ENCODE measurements at places on chromosomes 5 and 9.

GRCh38 chr5:169062690-169063089 lies 238.2 kb downstream of the SLIT3 start:
- no peak for DNase-seq

DNA sequence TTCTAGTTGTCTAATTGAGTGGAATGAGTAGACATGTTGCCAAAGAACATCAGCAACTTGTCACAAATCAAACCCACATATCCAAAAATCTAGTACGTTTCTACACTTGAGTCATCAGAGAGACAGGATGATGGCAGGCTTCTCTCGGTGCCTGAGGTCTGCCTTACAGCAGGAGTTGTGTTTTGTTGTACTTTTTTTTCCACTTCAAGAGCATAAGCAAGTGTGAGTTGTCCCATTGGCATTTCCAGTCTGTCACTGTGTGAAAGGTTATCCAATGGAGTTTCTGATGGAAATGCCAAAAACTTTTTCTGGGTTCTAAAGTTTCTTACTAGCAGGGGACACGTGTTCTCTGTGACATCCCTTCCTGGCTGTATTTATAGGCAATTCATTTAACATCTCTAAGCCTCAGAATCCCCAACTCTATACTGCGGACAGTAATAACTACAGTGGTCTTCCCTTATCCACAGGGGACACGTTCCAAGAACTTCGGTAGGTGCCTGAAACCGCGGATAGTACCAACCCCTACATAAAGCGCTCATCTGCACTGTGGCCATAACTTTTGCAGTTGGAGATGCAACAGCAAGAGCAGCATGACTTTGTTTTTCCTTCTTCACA lies 246.5 kb downstream of the SYK start:
- DNase-seq = no peak

DNA sequence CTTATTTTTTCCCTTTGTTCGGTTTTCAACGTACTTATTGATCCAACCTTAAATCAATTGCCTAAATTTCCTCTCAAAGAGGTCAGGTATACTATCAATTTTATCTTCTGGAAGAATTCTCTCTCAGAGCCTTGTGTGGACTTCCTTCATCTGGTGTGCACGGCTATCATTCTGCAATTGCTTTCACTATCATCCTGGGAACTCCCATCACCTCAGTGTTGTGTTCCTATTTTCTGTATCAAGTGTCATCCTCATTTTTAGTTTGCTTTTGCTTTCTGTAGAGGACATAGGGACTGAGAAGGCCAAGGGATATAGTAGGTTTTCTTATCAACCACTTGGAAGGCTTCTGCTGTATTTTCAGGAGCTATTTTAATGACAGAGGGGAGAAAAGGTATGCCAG lies 11.3 kb downstream of the STOM start:
- DNase-seq = no peak

- DNase-seq = no peak
Measured at GRCh38 chr9:134785325-134786108, 95.1 kb upstream of the FCN2 start.

GRCh38 chr9:94857791-94858190 lies 131.3 kb downstream of the AOPEP start:
- DNase-seq = no peak

GRCh38 chr9:15317836-15318235 lies 10.8 kb upstream of the TTC39B start:
- no peak for DNase-seq

- no peak for DNase-seq
Measured at GRCh38 chr5:101673120-101673519, 623.0 kb downstream of the SLCO4C1 start.

- DNase-seq = no peak
Measured at GRCh38 chr9:4982721-4983482, 2.2 kb upstream of the JAK2 start.

- DNase-seq = no peak
Measured at GRCh38 chr9:126688617-126689016, 74.9 kb downstream of the LMX1B start.

DNA sequence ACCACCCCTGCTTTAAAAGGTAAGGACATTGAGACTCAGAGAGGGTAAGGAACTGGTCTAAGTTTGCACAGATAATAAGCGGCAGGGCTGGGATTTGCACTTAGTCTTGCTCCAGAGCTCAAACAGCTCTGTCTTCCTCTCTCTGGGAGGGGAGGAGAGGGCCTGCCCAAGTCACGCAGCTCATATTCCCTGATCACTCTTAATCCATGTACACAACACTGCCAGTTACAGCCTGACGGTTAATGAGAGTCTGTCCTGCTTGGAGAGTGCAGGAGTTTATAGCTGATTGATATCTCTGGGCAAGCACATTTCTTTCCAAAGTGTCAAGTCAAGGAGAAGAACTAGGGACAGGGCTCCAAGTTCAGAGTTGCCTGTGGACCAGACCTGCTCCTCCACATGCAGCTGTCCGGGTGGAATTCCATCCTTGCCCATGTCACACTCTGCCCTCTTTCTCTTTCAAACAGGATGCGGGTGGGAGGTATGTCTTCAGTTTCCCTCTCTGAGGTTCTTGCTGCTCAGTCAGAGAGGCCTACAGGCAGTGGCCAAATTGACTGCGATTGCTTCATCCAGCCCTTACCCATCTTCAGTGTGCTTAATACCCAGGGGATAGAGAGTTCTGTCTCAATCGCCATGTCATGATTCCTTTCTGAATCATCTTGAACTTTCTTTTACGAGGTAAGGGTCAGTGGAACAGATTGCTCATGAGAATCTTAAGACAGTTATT lies 54.5 kb downstream of the GALNT12 start:
- DNase-seq = no peak

DNA sequence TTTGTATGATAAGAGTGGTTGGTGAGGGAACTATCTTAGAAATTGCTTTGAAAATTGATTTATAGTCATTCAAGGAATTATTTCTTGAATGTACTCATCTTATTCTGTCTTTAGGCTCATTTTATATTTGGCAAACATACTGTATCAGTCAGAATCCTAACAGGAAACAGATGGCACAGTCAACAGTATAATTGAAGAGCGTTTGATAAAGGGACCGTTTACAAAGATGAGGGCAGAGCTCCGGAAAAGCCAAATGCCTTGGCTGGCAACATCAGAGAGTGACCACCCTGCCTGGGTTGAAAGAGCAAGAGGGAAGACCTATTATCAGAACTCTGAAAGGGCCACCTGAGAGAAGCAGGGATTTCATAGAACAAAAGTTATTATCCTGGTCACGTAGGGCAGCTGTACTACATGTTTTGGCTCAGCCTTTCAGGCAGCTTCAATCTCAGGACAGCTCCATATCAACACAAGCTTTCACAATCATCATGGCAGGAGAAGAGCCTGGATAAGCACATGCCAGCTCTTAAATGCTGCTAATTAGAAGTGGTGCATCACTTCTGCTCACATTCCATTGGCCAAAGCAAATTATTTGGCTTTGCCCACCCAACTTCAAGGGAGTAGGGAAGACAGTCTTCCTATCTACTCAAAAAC lies 47.2 kb upstream of the ARL15 start:
- DNase-seq = no peak

- DNase-seq = no peak
Measured at GRCh38 chr5:112574536-112574935, 155.5 kb upstream of the EPB41L4A start.

Data from midbrain (tissue), 1 donor.